Adrenal gland (tissue), 19 donors: ENCODE measurements at places on chromosomes 12 and 14. TPM values are rescaled to one million over a fixed set of nuclear protein-coding genes. Genes with fewer than 3 reads are reported as not detected.

HCAR1 gene
- 0.07 TPM for total RNA-seq

TEX52 gene
- not detected for total RNA-seq

ITFG2 gene
- total RNA-seq: 25.7 TPM

CNTN1 gene
- total RNA-seq: 6.0 TPM

PTCSC3 gene
- not detected for total RNA-seq

NIN gene
- total RNA-seq: 17.0 TPM

NUP107 gene
- total RNA-seq: 18.0 TPM

NPAS3 gene
- total RNA-seq: 1.2 TPM

FSCB gene
- not detected for total RNA-seq

PA2G4 gene
- 115 TPM for total RNA-seq

BHLHE41 gene
- 26.5 TPM for total RNA-seq

TAS2R10 gene
- total RNA-seq: 6.6 TPM

BICDL1 gene
- total RNA-seq: 2.8 TPM

IFT81 gene
- total RNA-seq: 11.4 TPM

GRCh38 chr14:85333841-85334240, 196.1 kb upstream of the FLRT2 start:
- H3K36me3 ChIP-seq: no peaks in the 10 kb centered on the region
- no peaks in the 10 kb centered on the region for H3K4me1 ChIP-seq
- H3K27me3 ChIP-seq: no peaks in the 10 kb centered on the region
- no peak overlapping the region for H3K27ac ChIP-seq
- H3K4me3 ChIP-seq: no peak overlapping the region

DNA sequence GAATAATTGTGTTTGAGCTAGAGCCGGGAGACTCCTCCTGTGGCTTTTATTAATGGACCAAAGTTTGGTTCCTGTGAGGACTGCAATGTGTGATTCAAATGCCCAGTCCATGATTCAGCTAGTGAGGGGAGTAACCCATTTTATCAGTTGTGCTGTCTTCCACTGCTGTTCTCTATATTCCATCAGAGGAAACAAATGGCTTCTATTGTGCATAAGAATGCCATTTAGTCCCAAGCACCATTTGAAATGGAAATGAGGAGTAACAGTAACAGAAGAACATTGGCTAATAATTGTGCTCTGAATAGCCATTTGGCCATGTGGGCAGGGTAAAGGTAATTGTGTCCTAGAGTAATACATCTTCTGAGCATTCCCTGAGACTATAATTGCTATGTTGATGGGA, 642.7 kb downstream of the DIO2 start:
- no peak for DNase-seq
- H3K27me3 ChIP-seq: no peaks in the 10 kb centered on the region
- H3K4me3 ChIP-seq: no peak overlapping the region
- H3K36me3 ChIP-seq: no peaks in the 10 kb centered on the region
- no peaks in the 10 kb centered on the region for H3K4me1 ChIP-seq

DNA sequence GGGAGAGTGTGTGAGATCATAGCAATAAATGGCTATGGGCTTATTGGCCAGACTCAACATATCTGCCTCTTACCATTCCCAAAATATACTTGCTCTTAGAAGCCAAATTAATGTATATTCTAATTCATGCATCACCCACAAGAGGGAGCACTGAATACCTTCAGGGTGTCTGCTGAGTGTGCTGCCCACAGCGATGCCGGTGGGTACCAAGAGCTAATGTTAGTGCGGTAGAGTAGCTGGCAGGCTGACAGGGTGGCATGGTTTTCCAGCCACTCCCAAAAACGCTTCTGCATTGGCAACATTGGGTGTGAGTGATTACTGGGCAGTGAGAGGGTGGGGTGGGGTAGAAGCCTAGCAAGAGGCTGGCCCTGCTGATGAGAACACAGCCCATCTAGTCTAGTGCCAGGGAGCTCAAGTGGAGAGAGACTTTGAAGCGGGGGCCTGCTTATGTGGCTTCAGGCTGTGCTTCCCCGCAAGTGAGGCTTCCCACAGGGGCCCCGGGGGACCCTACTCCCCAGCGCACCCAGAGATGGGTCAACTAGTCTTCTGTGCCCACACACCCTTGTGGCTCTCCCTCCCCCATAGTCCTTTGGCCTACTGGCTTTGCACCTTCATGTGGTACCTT, 9.2 kb upstream of the PLEKHD1 start:
- no peak for DNase-seq
- no peak overlapping the region for H3K4me3 ChIP-seq
- no peak overlapping the region for H3K27ac ChIP-seq
- H3K36me3 ChIP-seq: no peaks in the 10 kb centered on the region

DNA sequence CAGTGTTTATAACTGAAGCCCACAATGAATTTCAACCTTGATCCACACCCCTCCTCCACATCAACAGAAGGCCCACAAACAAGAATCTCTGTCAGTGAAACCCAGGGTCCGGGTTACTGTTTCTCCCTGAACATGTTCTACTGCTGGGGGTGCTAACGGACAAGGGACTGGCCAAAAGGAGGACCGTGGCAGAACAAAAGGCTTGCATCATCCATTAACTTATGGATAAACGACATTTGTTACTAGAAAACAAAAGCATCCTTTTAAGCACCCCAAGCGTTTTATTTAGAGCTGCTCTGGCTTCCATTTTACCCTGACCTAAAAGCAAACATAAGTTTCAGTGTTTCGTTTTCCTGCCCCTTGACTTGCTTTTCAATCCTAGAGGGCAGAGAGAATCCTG, 32.2 kb downstream of the BRAP start:
- no peak overlapping the region for H3K27ac ChIP-seq
- H3K4me3 ChIP-seq: no peak overlapping the region
- no peak for DNase-seq
- H3K36me3 ChIP-seq: no peaks in the 10 kb centered on the region
- H3K27me3 ChIP-seq: no peaks in the 10 kb centered on the region

- H3K4me1 ChIP-seq: no peaks in the 10 kb centered on the region
- H3K27ac ChIP-seq: no peak overlapping the region
- H3K4me3 ChIP-seq: peak overlapping the region; percentile 44
- H3K27me3 ChIP-seq: no peaks in the 10 kb centered on the region
Observed at GRCh38 chr12:63822352-63822751, 22.1 kb upstream of the SRGAP1 start.

- no peaks in the 10 kb centered on the region for H3K27me3 ChIP-seq
- H3K36me3 ChIP-seq: no peaks in the 10 kb centered on the region
- no peak for DNase-seq
Observed at GRCh38 chr12:122609732-122610131, 82.7 kb downstream of the KNTC1 start.

- H3K4me3 ChIP-seq: no peak overlapping the region
- H3K4me1 ChIP-seq: no peaks in the 10 kb centered on the region
- no peak for DNase-seq
- no peak overlapping the region for H3K27ac ChIP-seq
Observed at GRCh38 chr14:54259821-54260220, 137.0 kb upstream of the CDKN3 start.

DNA sequence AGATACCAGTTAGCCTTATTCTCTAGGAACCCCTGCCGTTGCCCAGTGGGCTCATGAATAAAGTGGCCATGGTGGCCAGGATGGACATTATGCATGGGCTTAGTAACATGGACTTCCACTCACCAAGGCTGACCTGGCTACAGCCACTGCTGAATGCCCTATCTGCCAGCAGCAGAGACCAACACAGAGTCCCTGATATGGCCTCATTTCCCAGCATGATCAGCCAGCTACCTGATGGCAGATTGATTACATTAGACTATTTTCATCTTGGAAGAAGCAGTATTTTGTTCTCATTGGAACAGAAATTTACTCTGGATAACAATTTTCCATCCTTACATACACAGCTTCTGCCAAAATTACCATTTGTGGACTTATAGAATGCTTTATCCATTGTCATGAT, 16.2 kb upstream of the LPCAT3 start:
- no peak for DNase-seq
- H3K4me1 ChIP-seq: no peaks in the 10 kb centered on the region
- H3K27ac ChIP-seq: no peak overlapping the region
- H3K36me3 ChIP-seq: no peaks in the 10 kb centered on the region

- H3K36me3 ChIP-seq: no peaks in the 10 kb centered on the region
- H3K27me3 ChIP-seq: no peaks in the 10 kb centered on the region
- no peak overlapping the region for H3K4me3 ChIP-seq
- DNase-seq: no peak
- no peaks in the 10 kb centered on the region for H3K4me1 ChIP-seq
Observed at GRCh38 chr14:54643696-54644176, 76.8 kb downstream of the SAMD4A start.

DNA sequence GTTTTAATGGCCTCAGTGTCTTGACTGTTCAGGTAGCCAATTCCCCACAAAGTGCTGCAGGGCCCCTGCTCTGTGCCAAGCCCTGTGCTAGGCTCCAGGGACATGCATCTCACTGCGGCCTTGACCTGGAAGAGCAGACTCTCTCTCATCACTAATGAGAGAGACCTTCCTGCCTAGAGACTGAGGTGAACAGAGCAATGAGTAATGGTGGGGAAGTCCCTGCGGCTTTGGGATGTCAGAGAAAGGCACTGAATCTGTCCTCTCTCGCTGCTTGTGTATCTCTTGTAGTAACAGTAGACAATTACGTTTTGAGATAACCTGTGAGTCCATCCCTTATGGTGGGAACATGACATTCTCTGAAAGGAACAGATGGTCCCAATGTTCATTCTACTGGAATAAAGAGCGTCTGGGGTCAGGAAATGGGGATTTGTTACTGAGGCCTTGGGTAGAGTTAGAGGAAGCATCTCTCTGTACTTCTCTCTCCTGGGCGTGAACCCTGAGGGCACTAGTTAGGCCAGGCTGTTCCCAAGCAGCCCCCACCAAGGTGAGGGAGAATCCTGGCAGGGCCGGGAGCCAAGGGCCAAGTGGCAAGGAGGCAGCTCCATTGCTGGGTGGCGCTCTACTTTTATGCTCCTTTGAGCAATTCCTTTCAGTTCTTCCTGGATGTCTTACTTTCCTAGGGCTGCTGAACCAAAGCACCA, 13.5 kb downstream of the NFATC4 start:
- H3K27ac ChIP-seq: no peak overlapping the region
- no peaks in the 10 kb centered on the region for H3K36me3 ChIP-seq
- no peak for DNase-seq
- no peak overlapping the region for H3K4me3 ChIP-seq

DNA sequence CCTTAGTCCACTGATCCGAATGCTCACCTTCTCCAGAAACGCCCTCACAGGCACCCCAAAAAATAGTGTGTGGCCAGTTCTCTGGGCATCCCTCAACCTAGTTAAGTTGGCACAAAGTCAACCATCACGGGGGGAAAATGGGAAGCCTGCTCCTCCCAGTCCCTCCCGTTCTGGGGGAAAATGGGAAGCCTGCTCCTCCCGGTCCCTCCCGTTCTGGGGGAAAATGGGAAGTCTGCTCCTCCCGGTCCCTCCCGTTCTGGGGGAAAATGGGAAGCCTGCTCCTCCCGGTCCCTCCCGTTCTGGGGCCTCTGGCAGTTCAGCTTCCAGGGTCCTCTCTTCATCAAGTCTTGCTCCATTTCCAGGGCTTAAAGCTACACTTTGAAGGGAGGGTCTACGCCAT, 106.1 kb downstream of the RIMBP2 start:
- no peak for DNase-seq
- no peaks in the 10 kb centered on the region for H3K36me3 ChIP-seq

GRCh38 chr12:29733060-29733459, 50.7 kb downstream of the TMTC1 start:
- H3K4me3 ChIP-seq: no peak overlapping the region
- H3K4me1 ChIP-seq: no peaks in the 10 kb centered on the region
- no peak overlapping the region for H3K27ac ChIP-seq
- DNase-seq: no peak

GRCh38 chr12:105507311-105508038, 177.0 kb downstream of the C12orf75 start:
- H3K27me3 ChIP-seq: no peaks in the 10 kb centered on the region
- H3K36me3 ChIP-seq: no peaks in the 10 kb centered on the region
- H3K4me1 ChIP-seq: no peaks in the 10 kb centered on the region

DNA sequence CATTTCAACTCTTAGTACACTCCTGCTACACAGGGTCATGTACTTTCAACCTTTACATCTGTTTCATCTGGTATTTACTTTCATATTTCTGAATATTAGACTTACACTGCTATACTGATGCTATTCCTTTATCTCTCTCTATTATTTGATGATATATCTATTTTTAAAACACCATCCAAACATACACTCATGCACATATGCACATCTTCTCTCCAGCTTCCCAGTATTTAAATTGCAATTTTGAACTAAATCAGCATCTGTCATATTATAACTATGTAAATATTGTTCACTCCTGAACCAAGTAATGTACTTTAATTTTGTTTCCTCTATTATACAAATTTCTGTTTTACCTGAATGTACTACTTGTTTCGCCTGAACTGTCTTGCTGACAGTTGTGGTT, 293.6 kb upstream of the FLRT2 start:
- no peak overlapping the region for H3K27ac ChIP-seq
- H3K36me3 ChIP-seq: no peaks in the 10 kb centered on the region
- H3K4me1 ChIP-seq: no peaks in the 10 kb centered on the region
- no peak overlapping the region for H3K4me3 ChIP-seq
- DNase-seq: no peak
- H3K27me3 ChIP-seq: no peaks in the 10 kb centered on the region

- no peak overlapping the region for H3K27ac ChIP-seq
- peaks cover under 1% of the 10 kb centered on the region for H3K4me1 ChIP-seq
- no peak for DNase-seq
- no peak overlapping the region for H3K4me3 ChIP-seq
- no peaks in the 10 kb centered on the region for H3K27me3 ChIP-seq
Observed at GRCh38 chr14:24875203-24875838, 174.6 kb downstream of the STXBP6 start.

DNA sequence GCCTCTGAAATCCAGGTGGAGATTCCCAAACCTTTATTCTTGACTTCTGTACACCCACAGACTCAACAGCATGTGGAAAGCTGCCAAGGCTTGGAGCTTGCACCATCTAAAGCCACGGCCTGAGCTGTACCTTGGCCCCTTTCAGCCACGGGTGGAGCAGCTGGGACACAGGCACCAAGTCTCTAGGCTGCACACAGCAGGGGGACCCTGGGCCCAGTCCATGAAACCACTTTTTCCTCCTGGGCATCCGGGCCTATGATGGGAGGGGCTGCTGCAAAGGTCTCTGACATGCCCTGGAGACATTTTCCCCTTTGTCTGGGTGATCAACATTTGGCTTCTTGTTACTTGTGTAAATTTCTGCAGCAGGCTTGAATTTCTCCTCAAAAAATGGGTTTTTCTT, 32.0 kb downstream of the EIF2S3B start:
- no peaks in the 10 kb centered on the region for H3K27me3 ChIP-seq
- H3K27ac ChIP-seq: no peak overlapping the region

- no peak for DNase-seq
- no peaks in the 10 kb centered on the region for H3K27me3 ChIP-seq
- H3K4me3 ChIP-seq: peak overlapping the region; percentile 55
- H3K27ac ChIP-seq: peak overlapping the region; percentile 10
- peaks cover 19% of the 10 kb centered on the region for H3K4me1 ChIP-seq
- no peaks in the 10 kb centered on the region for H3K36me3 ChIP-seq
Observed at GRCh38 chr14:66508547-66508845, 549 bp downstream of the GPHN start.
